Hepatic stellate cell (primary cell): ENCODE measurements at places on chromosomes 2 and 18.

DNA sequence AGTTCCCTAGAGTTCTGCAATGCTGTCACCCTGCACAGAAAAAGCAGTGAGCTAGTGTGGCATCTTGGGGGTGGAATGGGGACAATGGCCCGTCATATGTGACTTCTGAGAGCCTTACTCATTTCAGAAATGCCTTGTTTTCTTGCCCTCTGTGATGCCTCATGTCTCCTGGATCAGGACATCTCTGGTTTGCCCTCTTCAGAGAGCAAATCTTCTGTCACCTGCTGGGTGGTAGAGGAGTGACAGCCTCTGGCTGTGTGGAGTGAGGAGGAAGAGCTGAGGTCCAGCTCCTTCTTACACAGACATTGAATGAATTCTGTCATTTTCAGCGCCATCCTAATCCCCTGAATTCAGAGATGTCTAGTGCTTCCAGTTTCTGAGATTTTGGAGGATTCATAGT, 55.6 kb upstream of the PHLPP1 start:
- no peak for DNase-seq

- no peak for DNase-seq
Observed at GRCh38 chr2:105775809-105776559, 31.3 kb downstream of the NCK2 start.

GRCh38 chr2:239678666-239679296, 278.0 kb upstream of the HDAC4 start:
- DNase-seq, result no peak

GRCh38 chr2:66236067-66236685, 198.7 kb upstream of the MEIS1 start:
- DNase-seq, result no peak

DNA sequence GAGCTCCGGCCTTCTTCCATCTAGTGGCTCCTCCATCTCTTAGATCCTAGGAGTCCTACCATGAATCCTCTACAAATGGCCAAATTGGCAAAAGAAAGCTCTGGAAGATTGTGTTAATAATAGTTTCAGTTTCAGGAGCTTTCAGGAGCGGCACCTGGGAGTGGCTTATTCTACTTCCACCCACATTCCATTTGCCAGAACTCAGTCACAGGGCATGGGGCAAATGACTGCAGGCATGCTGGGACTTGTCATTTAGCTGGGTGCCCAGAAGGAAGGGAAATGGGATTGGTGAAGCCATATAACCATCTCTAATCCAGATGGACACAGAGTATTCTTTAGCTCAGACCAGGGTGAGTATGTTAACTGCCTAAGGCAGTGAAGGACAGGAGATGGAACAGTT, 3.6 kb upstream of the LRATD1 start:
- DNase-seq, result no peak

DNA sequence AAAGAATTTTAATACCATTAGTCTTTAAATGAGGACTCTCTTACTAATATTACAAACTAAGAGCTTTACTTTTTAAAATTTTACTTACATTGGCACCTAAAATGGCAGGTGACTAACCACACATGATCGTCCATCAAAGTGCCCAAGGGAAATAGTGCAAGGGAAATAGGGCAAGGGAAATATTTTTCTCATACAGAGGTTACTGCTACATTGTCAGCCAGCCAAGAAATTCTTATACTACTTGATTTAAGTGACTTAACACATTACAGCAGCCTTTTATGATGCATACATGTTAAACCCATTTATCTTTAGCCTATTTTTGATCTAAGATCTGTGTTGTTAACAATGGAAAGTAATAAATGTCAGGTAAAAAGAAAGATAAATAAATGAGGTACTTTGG, 587.2 kb upstream of the PKDCC start:
- DNase-seq, result no peak

- DNase-seq, result no peak
Observed at GRCh38 chr18:29096079-29096770, 919.3 kb upstream of the CDH2 start.

DNA sequence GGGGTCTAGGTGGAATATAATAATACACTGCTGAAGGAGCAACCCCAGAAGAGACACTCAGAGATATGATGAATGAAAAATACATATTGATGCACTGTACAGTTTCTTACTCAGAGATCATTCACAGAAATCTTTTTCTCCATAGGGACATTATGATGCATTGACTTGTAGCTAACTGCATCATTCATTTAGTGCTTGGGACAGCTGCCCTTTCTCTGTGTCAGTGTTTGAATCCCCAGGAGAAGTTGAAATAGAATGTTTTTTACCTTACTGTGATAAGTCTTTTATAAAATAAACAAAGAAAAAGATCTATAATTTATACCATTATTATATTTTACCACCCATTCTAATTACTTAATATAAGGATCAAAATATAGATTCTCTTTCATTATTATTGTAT, 91.7 kb upstream of the DSEL start:
- DNase-seq, result no peak

GRCh38 chr2:25938345-25938744, 44.0 kb downstream of the KIF3C start:
- DNase-seq, result no peak

DNA sequence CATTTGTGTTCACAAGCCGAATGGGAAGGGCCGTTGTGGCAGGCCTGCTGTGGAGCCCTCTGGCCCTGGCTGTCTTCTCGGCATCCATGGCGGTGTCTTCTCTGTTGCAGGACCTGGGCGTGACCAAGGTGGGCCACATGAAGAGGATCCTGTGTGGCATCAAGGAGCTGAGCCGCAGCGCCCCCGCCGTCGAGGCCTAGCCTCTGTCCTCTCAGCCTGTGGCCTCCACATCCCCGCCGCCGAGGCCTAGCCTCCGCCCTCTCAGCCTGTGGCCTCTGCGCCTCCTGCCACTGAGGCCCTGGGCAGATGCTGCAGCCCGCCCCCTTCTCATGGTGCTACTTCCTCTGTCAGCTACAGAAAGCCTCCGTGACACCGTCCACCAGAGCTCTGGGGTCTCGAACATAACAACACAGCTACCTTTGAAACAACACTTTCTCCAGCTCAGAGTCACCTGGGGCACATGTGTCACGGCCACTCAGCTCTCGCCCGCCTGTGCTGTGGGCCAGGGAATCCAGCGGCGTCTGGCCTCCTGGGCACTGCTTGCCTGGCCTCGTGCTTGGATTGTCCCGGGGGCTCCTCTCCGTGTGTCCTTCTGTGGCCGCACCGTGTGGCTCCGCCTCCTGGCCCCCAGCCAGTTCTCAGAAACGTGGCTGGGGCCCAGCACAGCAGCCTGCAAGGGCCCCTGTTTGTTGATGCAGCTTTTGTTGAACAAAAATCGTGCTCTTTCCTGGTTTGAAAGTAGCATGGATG, 97.1 kb downstream of the USP40 start:
- no peak for DNase-seq

GRCh38 chr2:175815537-175815936, 186.5 kb downstream of the LNPK start:
- no peak for DNase-seq

DNA sequence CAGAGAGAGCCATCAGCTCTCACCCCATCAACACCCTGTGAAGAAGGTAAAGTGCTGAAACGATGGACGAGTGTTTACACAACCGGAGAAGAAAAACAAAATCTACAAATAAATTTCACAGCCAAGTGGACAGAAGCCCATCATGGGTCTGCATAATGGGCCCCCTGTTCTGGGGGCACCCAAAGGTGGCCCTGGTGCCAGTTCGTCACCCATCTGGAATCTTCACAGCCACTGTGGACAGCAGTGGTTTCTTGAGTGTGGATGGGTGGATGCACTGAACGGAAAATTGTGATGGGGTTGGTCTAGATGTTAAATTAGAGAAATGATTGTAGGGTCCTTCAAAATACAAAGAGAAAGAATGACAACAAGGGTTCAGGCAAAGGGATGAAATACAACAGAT, 38.8 kb downstream of the ANKMY1 start:
- DNase-seq, result no peak

DNA sequence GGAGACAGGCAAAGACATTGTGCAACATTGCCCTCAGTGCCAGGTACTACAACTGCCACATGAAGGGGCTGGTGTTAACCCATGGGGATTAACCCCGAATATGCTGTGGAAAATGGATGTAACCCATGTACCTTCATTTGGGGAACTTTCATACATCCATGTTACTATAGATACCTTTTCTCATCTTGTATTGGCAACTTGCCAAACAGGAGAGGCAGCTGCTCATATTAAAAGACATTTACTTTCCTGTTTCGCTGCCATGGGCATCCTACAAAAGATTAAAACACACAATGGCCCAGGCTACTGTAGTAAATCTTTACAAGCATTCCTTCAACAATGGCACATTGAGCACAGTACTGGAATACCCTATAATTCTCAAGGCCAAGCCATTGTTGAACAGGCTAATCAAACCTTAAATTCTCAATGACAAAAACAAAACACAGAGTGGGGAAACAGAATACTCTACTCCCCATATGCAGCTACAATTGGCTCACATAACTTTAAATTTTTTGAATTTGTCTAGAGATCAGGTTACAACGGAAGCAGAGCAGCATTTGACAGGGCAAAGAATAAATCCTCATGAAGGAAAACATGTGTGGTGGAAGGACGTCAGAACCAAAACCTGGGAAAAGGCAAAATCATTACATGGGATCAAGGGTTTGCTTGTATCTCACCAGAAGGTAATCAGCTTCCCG, 1723.5 kb upstream of the LRRTM1 start:
- DNase-seq, result no peak

- no peak for DNase-seq
Observed at GRCh38 chr2:29518010-29518409, 402.8 kb downstream of the CLIP4 start.

DNA sequence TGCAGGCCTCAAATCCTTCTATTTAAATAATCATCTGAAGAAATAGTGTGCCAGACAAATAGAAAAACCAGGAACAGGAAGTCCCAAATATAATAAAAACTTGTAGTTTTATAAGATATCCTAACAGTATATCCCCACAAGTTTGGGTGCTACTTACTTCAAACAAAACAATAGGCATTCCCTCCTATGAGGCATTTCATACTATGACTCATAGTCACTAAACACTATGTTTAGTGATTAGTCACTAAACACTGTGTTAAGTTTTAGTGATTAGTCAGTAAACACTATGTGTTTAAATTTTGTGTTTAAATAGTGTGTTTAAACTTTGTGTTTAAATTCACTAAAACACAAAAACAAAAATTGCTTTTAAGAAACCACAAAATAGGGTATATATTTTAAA, 407.0 kb upstream of the CDH19 start:
- DNase-seq, result no peak

GRCh38 chr2:74444498-74445318, 3.0 kb upstream of the RTKN start:
- DNase-seq, result no peak

DNA sequence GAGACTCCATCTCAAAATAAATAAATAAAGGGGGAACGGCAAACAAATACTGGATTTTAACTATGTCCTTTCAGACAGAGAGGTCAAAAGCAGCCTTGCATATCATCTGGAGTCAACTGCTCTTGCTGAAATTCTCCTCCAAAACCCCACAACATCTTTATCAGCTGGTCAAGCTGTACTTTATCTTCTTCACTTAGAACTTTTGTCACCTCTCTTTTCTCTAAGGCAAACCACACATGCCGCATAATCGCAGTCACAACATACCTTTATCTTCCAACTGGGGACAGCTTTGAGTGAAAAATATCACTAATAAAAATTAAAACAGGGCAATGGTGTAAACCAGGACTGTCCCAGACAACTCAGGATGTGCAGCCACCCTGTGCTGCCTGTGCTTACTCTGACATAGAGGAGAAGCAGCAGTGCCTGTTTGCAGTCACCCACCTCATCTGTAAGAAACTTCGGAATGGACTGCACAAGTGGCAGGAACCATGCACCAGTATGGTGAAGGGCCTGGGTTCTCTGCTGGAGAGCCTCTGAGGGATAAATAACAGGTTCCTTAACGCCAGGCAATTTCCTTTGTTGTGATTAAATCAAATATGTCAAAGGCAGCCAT, 6.2 kb downstream of the MPPE1 start:
- DNase-seq, result no peak

DNA sequence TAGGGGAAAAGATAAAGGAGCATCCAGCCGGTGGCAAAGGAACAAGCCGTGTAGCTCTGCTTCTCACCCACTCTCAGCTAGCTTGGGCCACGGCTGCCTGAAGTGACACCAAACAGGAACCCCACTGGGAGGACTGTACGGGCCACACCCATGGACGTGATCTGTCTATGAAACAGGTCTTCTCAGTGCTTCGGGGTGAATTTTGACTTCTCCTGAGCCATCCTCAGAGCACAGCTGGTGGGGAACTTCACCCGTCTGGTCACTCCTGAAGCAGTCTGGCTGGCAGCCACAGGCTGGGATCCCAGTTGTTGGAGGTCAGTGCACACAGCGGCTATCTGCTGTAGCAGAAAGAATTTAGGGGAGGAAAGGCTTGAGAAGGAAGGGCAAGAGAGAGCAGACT, 223.8 kb downstream of the FAM210A start:
- no peak for DNase-seq

DNA sequence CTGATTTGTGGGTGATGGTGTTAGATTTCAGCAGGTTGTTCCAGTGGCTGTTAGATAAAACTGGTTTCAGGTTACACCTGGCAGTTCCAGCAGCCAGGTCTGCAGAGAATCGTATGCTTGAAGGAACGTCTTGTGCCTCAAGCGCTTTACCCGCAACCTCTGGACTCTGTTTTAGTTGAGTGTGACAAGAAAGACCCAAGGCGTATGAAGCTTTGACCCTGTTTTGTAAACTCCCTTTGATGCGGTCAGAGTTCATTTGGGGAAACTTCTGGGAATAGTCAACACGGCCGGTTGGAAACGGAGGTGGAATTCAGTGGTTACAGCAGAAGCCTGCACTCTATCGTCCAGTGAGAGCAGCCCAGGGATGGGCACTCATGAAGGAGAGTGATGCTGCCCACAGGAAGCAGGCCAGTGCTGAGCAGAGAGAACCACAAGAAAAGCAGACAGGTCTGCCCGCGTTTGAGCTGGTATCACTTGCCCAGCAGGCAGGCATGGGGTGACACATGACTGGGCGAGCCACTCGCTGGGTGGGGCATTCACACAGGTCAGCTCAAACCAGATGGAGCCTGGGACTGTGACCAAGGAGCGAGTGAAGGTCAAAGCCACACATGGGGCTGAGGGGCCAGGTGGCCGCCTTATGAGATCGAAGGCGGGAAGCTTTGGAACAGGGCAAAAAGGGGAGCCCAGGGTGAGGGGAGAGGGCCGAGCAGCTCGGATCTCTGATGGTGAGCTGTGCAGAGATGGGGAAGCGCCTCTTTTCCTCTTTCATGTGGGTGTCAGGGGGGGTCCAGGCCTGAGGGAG, 99.6 kb upstream of the MBOAT2 start:
- no peak for DNase-seq

- DNase-seq, result no peak
Observed at GRCh38 chr2:232857158-232857563, 12.9 kb upstream of the SNORC start.

DNA sequence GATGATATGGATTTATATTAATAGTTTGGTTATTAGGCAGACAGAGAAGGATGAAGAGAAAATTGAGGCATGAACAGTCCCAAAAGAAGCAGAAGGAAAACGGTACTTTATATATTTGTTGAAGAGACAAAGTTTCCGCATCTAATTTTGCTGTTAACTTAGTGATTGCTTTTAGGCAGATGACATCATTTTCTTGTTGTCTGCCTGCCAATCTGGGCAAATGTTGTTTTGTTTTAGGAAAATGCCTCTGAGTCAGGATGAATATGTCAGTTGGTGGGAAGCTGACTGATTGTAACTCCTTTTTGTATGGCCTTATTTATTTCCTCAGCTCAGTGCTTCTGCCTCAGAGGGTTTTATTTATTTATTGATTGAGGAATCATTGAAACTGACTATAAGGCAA, 52.5 kb upstream of the CAVIN2 start:
- peak; percentile 22 for DNase-seq

GRCh38 chr18:61859113-61859512, 33.7 kb downstream of the RNF152 start:
- no peak for DNase-seq
